Camera-type eye (tissue), 1 donor: ENCODE measurements at places on chromosomes 5 and 9. TPM values are rescaled to one million over a fixed set of nuclear protein-coding genes. Genes with fewer than 3 reads are reported as not detected.

The RBM27 gene
- 45.7 TPM for total RNA-seq

The INSL4 gene
- total RNA-seq, result not detected

The MUSK gene
- total RNA-seq, result 1.4 TPM

The TMOD1 gene
- total RNA-seq, result 13.4 TPM

The PPWD1 gene
- total RNA-seq, result 93.2 TPM

The PDCD1LG2 gene
- not detected for total RNA-seq

The LRRC19 gene
- total RNA-seq, result not detected

The ECPAS gene
- 83.8 TPM for total RNA-seq

The SMU1 gene
- total RNA-seq, result 34.3 TPM

The RLN1 gene
- total RNA-seq, result 0.82 TPM

The RAPGEF1 gene
- 52.0 TPM for total RNA-seq

The ECSCR gene
- total RNA-seq, result 10.8 TPM

The RFK gene
- total RNA-seq, result 32.6 TPM

The PRKAA1 gene
- 100 TPM for total RNA-seq

The PCDHGA12 gene
- total RNA-seq, result 12.6 TPM

The TAF11L2 gene
- not detected for total RNA-seq

The TNFSF8 gene
- total RNA-seq, result 0.16 TPM

The LCP2 gene
- 8.6 TPM for total RNA-seq

The ITK gene
- total RNA-seq, result 0.44 TPM

The FGF10 gene
- total RNA-seq, result 9.4 TPM

The NUTM2F gene
- not detected for total RNA-seq

The SETX gene
- 97.5 TPM for total RNA-seq

The SLIT3 gene
- total RNA-seq, result 32.4 TPM

The SLC23A1 gene
- not detected for total RNA-seq

The TXNDC8 gene
- not detected for total RNA-seq

The GFM2 gene
- total RNA-seq, result 56.6 TPM
